NCI-H345 (cell line): ENCODE measurements at places on chromosomes 1 and 21.

DNA sequence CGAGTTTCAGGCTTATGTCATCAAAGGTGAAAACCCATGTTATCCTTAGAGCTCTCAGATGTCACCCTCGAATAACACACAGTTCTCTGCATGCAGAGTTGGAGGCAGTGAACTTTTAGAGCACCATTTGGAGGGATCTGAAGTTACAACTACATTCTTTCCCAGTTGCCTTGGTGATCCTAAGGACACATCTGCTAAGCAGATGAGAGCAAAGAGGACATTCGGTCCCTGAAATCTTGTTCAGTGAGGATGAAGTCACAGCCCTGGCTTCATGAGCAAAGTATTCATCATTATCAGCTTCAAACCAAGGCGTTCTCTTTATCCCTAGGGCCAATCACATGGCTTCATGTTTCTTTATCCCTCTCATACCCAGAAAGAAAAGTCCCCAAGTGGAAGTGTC is 23.1 kb upstream of the MCOLN2 start:
- DNase-seq, result no peak

- no peak for DNase-seq
Measured at GRCh38 chr1:37605061-37605650, 9.4 kb upstream of the GNL2 start.

GRCh38 chr1:12472798-12473551 is 145.0 kb downstream of the DHRS3 start:
- no peak for DNase-seq

- DNase-seq, result no peak
Measured at GRCh38 chr1:204947338-204947737, 76.7 kb downstream of the NFASC start.

GRCh38 chr1:116545359-116545705 is 25.5 kb downstream of the CD58 start:
- DNase-seq, result no peak

DNA sequence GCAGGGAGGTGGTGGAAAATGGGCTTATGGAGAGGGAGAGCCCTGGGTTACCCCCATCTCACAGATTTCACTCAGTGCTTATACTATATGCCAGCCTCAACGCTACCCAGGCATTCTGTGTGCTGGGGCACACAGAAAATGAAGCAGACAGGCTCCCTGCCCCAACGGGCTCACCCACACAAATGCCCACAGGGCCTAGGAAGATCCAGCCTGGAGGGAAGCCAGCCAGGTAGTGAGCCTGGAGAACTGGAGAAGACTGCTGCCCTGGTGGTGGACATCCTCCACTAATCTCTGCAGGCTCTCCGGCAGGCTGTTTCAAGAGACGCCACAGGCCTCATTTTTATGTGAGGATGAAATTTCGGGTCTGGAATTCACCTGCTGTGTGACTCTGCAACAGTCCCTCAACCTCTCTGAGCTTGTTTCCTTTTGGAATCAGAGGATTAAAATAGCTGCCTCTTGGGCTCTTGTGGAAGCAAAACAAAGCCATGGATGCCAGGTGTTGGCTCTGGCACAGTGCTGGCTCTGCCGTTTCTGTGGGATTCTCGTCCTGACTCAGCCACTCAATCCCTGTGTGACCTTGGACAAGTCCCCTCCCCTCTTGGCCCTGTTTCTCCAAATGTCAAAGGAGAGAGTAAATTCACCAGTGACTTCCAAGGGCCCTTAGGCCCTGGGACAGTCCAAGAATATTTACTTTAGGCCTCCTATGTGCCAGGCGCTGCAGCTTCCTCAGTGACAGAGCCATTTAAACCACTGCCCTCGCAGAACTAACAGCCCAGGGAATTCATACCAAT is 3.6 kb downstream of the PAQR7 start:
- DNase-seq, result no peak

DNA sequence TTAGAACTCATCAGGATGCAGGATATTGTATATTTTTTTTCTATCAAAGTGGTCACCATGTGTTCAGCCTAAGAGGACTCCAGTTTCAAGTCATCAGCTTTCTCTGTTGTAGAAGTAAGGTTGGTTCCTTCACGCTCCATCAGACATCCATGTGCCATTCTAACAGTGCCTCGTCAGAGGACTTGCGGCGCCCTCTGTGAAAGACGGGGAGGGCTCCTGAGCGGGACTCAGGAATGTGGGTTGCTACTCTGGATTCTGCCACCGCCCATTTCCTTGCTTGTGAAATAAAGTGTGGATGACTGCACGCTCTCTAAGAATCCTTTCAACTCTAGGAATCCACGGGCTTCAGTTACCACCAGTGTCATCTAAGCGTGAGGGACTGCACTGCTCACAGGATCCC is 593.5 kb downstream of the KIF26B start:
- DNase-seq, result no peak

DNA sequence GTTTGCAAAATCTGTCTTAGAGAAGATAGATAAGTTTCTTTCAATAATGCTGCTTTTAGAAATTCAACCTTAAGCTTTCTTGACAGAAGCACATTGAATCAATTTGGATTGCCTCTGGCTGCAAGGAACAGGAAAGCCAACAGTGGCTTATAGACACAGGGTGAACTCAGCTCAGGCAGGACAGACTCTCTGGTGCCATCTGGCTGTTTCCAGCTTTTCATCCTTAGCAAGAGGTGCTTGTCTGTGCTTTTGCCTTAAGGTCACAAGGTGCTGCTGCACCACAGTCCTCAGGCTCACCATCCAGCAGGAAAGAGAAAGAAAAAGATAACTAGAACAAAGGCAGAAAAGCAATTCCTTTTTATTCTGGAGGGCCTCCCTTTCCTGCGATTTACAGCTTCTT is 93.7 kb upstream of the ETS2 start:
- DNase-seq, result peak; percentile 78

- no peak for DNase-seq
Measured at GRCh38 chr1:186799689-186800054, 29.1 kb upstream of the PLA2G4A start.

- no peak for DNase-seq
Measured at GRCh38 chr1:44290250-44291094, 64.6 kb downstream of the ERI3 start.

DNA sequence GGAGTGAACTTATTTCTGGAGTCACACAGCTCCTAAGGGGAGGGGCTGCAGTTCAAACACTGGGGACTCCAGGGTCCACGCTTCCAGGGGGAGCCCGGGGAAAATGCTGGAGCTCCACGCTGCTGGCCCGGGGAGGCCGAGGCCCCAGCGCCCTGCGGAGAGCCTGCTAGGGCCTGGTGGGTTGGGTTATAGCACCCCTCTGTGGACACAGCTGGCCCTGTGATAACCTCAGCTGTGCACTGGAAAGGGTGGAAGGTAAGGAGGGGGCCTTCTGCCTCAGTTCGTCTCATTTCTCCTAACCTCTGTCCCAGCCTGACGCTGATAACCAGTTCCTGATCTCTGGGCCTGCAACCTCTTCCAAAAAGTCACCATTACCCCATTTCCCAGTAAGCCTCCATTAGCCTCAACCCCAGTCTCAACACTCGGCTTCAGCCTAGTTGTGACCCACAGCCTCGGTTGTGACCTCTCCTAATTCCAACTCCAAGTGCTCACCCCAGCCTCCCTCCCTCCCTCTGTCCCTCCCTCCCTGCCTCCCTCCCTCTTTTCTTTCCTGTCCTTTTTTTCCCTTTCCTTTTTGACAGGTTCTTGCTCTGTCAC is 7.1 kb downstream of the NBL1 start:
- DNase-seq, result peak; percentile 47

DNA sequence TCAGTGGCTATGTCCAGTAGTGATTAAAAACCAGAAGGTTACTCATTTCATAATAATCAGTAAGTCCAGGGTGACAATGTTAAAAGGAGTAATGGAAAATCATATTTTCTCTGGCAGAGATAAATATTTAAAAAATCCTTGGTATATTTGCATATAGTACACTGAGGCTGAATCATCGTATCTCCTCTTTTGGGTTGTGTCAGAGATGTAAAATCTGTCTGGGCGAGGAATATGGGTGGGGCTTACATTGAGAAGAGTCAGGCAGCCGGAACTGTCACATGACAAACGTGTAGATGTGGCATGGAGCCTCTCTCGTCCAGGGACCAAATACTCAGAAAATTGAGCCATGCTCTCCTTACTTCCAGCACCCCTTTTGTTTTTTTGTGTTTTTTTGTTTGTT is 120.9 kb downstream of the FMN2 start:
- DNase-seq, result no peak

DNA sequence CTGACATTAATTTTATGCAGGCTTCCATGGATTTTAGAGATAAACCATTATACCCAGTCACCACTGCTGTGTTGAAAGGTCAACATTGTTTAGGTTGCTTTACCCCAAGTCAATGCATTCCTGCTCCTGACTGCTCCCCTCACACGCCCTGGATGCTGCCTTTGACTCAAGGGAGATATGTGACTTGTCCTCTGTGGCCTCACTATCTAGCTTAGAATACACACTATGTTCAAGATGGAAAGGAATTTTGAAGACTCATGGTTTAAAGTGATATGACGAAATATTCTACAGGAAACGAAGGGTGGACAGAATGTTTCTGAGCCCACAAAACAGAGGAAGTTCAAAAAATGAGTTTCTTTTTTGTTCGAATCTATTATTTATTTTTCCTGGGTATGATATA is 170.4 kb upstream of the NR5A2 start:
- no peak for DNase-seq

- no peak for DNase-seq
Measured at GRCh38 chr1:160308451-160309184, 23.7 kb upstream of the PEX19 start.
